ENCODE measurements at places on chromosomes 4 and X.

DNA sequence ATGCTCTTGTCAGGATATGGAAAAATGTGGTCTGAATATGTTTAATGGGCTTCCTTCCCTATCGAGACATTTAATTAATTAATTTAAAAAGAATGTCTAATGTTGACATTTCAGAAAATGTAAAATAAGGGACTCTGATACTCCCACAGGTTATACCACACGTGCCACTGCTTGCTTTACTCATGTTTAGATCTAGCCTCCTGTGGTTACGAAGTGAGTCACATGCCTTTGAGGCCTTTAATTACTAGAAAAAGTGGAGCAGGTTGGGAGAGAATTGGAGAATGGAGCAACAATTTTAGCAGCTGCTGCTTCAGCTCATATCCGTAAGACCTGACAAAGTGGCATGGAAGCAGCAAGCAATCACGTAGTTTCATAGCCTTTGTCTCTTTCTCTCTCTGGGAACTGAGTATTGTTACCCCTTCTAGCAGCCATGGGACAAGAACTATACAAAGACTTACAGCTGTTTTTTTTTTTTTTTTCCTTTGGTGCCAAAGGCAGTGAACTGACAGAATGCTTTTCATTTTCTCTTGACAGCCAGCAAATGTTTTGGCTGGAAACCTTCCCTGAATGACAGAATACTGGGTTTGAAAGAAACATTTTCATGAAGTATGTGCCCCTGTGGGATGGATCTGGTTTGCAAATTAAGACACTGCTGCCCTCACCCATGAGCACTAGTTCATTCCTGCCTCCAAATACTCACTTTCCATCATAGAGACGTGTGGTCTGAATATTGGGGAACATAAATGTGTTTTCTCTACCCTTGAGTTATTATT lies 355.1 kb upstream of the PABPC5 start:
- no peak for DNase-seq

DNA sequence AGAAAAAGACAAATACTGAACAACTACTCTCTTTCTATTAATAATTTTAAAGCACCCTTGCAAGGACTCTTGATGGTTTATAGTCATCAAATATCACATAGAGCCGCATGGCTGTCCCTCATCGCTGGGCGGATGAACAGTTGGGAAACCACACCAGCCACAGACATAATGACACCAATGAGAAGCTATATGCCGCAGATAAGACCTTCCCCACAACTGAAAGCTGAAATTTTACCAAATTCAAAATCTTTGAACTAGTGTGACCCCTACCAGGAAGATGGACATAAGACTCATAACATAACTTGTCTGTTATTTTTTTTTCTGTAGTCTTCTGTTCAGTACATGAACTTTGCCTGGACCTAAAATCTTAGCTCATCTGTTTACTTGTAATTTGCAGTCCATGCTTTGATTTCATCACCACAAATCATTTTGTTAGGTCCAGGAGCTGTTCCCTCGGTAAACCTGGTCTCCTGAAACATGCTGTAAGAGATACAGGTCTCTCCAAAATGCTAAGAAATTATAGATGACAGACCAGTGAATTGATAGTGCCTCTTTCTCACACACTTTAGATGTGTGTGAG lies 157.3 kb upstream of the RAPGEF2 start:
- DNase-seq = no peak

GRCh38 chrX:38982370-38982769 lies 181.1 kb downstream of the MID1IP1 start:
- no peak for DNase-seq

DNA sequence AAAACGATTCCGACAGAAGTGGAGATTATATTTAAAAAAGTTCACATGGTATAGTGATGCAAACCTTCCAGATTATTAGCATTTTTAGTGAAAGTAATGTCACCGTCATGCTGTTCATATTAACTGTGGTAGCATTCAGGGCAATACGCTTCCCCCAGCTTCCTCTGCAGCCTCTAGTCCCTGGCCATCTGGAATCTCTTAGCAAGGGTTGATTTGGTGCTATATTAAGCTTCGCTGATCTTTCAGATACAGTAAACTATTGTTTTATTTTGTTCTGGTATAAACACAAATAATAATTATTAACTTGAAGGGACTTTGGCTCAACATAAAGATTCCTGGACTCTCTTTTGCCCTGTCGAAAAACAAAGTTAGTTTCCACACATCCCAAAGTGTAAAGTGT lies 1080.5 kb upstream of the TENM3 start:
- DNase-seq = no peak

DNA sequence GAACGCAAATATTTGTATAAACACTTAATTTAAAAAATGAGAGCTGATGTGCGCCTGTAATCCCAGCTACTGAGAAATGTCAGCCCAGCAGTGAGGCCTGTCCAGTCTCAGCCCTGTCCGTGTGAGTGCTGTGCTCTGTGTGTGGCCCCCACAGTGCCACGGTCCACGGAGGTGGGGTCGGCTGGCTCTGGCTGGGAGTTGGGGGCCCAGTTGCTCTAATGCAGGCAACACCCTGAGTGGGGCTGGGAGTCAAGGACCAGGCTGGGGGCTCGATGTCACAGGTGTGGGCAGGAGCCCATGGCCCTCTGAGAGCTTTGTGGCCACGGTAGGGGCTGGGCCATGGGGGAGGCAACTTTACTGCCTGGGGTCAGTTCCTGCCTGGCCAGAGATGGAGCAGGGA lies 12.8 kb downstream of the PCGF3 start:
- DNase-seq = no peak

Measured in fibroblast of skin of scalp (primary cell).